ENCODE measurements at places on chromosomes 5 and 9. TPM values are rescaled to one million over a fixed set of nuclear protein-coding genes. Genes with fewer than 3 reads are reported as not detected.

Gene BASP1
- not detected for total RNA-seq

GRCh38 chr5:74113927-74114326, 487.9 kb downstream of the ARHGEF28 start:
- DNase-seq, result no peak

- no peak for DNase-seq
Measured at GRCh38 chr9:16484744-16485143, 385.7 kb downstream of the BNC2 start.

DNA sequence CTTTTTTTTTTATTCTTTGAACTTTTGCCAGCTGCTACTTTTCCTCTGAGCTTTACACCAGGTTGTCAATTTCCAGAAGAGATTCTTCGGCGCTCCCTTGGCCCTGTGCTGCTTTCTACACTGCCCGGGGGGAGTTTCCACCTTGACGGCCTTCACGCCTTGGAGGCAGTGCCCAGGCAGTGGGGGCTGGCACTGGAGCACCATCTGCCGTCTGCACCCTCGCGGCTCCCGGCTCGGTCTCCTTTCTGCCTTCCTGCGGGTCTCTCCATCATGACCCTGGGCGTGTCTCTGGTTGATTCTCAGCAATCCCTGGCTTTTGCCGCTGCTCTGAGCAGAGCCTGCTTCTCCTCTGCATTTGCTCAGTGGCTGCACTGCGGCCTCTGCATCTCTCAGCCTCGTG, 2.9 kb downstream of the SLC6A18 start:
- DNase-seq, result no peak

- peak; percentile 28 for DNase-seq
Measured at GRCh38 chr9:89872913-89873707, 268.3 kb downstream of the GADD45G start.

- DNase-seq, result peak; percentile 42
Measured at GRCh38 chr5:148687427-148687826, 33.1 kb upstream of the HTR4 start.

- no peak for DNase-seq
Measured at GRCh38 chr5:6236858-6237481, 141.4 kb downstream of the MED10 start.

DNA sequence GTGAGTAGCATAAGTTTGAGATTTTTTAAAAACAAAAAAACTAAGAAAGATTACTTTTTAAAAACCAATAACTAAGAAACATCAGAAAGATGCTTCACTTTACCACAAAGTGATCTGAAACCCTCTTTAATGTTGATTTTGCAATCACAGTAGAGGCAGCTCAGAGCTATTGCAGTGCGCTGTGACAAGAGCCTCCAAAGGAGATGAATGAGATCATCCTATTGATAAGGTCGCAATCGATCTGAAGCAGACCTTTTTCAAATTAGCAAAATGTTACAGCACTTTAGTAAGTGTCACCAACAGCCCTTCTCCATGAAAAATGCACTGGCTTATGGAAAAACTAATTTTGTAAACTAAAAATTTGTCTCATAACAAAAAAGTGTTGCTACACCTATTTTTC, 284.6 kb upstream of the EFNA5 start:
- no peak for DNase-seq

DNA sequence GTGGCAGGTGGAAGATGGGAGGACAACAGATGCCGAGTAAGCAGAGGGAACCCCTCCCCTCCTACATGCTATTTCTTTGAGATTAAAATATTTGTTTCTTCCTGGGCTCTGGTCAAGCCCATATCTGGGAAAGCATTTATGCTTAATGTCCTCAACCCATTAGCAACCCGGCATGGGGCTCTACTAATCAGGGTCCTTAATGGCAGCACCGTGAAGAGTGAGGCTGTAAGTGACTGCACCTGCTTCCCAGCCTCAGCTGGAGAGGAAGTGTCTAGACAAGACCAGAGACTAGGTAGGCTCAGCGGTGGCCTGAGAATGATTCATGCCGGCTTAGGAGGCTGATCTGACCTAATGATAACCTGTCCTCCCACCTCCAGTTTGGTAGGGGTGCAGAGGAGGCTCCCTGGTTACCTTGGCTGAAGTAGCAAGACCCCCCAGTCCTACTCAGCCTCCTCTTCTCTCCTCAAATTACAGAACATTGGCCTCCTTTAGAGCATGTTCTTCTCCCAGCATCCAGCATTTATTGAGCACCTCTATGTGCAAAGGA, 61.3 kb upstream of the HSPA9 start:
- DNase-seq, result no peak

GRCh38 chr5:62306896-62307689, 1.1 kb downstream of the KIF2A start:
- DNase-seq, result peak; percentile 80

DNA sequence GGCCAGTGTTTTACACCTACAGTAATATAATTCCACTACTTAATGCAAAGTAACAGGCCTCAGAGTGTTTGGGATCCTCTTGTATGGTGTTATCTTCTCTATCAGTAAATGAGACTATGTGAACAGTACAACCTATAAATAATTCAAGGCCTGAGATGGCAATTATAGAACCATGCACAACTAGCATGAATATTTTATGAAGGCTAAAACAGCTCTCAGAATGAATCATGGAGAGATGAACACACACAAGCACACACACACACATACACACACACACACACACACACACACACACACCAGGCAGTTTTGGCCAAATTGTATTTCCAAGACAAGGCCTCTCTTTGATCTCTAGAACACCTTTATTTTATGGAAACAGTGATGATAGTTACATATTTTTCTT, 224.9 kb downstream of the EBF1 start:
- no peak for DNase-seq

- DNase-seq, result no peak
Measured at GRCh38 chr9:29389421-29389820, 1816.1 kb upstream of the C9orf72 start.

Gene PTGS1
- 0.35 TPM for total RNA-seq

Gene TRPM6
- not detected for total RNA-seq

Gene TERT
- 1.5 TPM for total RNA-seq

Gene EGR1
- total RNA-seq, result 10.7 TPM

DNA sequence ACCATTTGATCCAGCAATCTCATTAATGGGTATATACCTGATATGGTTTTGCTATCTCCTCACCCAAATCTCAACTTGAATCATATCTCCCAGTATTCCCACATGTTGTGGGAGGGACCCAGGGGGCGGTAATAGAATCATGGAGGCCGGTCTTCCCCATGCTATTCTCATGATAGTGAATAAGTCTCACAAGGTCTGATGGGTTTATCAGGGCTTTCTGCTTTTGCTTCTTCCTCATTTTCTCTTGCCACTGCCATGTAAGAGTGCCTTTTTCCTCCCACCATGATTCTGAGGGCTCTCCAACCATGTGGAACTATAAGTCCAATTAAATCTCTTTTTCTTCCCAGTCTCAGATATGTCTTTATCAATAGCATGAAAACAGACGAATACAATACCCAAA, 74.5 kb upstream of the APC start:
- DNase-seq, result no peak

DNA sequence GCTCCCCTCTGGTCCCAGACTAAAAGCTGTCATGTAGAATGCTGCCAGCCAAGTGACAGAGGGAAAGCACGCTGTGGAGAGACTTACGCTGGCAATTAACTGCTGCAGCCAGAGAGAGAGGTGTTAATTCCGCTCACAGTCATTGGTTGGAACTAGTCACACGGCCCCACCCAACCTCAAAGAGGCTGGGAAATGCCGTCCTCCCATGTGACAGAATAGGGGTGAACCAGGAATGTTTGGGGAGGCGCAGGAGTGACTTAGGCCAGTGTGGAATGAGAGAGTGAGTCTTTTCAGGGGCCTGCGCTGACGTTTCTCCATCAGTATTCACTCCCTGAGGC, 87.6 kb downstream of the AMBP start:
- no peak for DNase-seq
